ENCODE measurements at places on chromosomes 7 and 10.

DNA sequence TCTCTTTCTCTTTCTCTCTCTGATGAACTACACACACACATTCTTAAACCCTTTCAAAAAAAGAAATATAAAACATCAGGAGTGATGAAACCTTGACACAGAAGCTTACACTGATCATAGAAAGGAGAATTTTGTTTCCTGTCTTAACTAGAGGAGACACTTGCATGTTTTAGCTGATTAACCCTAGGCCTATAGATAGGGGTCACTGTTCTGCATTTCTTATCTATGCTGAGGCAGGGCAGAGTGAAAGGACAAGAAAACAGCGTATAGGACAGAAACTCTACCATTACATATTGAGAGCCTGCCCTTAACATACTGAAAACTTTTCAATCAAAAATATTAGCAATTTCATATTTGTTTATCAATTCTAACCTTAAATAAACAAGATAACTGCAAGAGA lies 680.6 kb upstream of the MBL2 start:
- DNase-seq = no peak

- DNase-seq = peak; percentile 75
These were observed 563 bp upstream of the JMJD1C start for GRCh38 chr10:63466144-63466935.

DNA sequence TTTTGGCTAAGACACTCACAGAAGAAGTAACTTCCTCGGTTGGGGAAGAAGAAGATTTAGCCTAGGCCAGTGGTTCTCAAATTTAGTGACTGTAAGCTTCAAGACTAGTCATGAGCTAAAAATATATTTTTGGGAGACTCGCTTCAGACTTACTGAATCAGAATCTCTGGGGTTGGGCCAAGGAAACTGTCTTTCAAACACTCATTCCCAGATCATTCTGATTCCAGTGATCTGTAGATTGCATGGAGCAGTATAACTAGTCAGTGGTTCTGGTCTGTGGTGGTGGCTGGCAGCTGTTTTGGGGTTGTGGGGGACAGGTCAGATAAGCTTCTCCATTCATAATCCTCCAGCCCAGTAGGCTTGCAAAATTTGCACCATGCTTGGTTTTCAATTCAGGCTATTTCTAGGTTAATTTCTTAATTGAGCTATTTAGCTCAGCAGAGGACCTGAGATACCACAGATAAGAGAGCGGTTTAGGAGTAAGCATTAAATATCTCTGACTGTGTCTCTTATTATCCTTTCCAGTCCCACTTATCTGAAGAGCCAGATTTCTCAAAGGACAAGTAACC lies 3.8 kb upstream of the KAT6B start:
- DNase-seq = no peak

DNA sequence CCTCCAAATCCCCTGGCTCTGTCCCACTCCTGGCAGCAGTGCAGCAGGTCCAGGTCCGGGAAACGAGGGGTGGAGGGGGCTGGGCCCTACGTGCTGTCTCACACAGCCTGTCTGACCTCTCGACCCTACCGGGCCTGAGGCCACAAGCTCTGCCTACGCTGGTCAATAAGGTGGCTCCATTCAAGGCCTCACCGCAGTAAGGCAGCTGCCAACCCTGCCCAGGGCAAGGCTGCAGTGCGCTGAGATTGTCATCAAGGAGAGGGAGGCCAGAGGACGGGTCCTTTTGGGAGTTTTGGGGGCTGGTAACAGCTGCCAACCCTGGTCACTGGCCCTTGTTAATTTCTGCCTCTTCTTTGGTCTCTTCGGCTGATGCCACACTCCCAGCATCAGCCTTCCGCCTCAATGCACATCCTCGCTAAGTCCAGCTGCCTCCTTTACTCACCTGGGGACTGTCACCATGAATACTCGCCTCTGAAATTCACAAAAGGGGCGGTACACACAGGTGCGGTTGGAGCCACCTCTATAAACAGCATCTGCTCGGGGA lies 3.5 kb downstream of the EPO start:
- no peak for DNase-seq

GRCh38 chr7:132625651-132626050 lies 49.4 kb upstream of the PLXNA4 start:
- DNase-seq = no peak

DNA sequence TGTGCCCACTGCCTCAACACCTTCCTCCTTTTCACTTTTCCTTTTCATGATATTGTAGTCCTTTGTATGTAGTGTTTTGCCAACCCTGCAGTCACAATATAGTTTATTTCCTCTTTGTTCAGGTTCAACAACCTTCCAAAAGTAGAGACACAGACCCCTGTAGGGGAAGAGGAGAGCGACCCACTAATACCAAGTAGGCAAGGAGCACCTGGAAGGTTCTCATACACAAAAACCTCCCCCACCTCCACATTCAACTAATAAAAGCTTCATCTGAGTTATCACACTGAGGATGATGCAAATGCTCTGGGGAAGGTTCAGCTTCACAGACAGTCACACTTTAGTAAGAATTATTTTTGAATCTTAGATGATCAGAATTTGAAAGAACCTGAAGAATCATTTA lies 41.6 kb downstream of the PIK3AP1 start:
- DNase-seq = no peak

DNA sequence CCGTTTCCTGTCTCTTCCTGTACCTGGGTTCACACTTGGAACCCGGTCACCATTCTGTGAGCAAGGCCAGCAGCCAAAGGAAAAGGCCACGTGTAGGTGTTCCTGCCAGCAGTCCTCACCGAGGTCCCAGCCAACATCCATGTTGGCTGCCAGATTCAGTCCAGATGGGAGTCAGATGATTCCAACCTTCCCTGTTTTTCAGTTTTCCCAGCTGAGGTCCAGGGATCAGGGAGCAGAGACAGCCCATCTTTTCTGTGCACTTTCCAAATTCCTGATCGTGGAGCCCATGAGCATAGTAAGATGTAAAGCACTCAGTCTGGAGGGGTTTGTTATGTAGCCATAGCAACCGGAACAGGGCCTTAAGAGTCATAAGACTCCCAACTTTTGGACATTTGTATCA lies 3.9 kb upstream of the PVRIG start:
- peak; percentile 59 for DNase-seq
